CD4-positive, alpha-beta T cell (primary cell): ENCODE measurements at places on chromosomes 13 and 19. TPM values are rescaled to one million over a fixed set of nuclear protein-coding genes. Genes with fewer than 3 reads are reported as not detected.

Gene EIF3K
- total RNA-seq = 309 TPM

GRCh38 chr19:38168637-38169036 is 55.4 kb downstream of the DPF1 start:
- no peak for DNase-seq

- DNase-seq = no peak
These were observed 1322.2 kb downstream of the PCDH9 start for GRCh38 chr13:65907666-65908525.

GRCh38 chr19:48450863-48451262 is 4.5 kb upstream of the KCNJ14 start:
- no peak for DNase-seq

Gene PEAK3
- not detected for total RNA-seq

Gene KCNJ14
- 2.0 TPM for total RNA-seq

GRCh38 chr19:15173746-15174404 is 26.9 kb downstream of the NOTCH3 start:
- DNase-seq = no peak

DNA sequence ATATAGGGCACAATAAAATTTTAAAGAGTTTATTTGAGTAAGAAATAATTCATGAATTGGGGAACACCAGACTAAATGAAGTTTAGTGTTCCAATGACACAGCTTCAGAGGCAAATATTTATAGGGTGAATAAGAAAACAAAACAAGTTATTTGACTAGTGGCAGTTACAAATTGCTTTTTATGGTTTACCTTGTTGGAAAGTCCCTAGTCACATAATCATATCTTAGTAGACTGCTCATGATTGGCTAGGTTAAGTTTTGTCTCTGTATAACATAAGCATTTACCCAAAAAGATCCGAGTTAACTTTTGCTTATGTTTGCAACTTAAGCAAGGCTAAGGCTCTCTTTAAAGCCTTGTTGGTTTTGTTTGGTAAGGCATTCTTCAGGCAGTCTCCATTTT is 224.7 kb upstream of the MIR17HG start:
- DNase-seq = no peak

GRCh38 chr19:296476-297225 is 5.4 kb upstream of the PLPP2 start:
- DNase-seq = no peak

Gene RHPN2
- not detected for total RNA-seq

DNA sequence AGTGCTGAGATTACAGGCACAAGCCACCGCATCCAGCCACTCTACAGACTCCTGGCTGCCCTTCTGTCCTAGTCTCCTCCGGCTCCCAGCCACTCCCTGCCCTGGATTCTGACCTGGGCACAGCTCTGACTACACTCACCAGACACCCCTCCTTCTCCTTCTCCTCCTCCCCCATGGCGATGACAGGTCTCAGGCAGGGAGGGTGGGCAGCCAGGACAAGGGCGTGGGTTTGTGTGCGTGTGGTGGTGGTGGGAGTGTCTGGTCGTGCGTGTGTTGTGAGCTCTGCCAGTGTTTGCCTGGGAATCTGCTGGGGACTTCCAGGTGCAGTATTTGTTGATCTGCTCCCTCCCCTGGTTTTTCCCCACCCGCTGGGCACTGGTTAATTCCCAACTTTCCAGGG is 3.0 kb upstream of the NCCRP1 start:
- DNase-seq = no peak

DNA sequence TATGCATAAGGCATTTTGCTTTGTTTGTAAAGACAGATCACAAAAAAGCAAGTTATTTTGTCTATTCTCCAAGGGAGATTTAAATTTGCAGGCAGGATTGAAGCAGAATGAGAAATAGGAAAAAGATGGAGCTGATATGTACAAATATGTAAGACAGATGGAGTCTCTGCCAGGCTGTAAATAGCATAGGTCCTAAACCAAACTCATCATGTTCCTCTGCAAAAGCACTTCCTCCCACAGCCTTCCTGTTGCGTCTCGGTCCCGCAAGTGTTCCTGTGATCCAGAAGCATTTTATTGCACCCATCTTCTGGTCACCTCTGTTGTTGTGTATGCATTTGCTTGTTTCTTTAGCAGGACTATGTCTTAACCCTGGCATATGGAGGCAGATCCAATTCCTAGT is 95.7 kb upstream of the CLDN10 start:
- DNase-seq = no peak

GRCh38 chr13:23598369-23598768 is 28.2 kb downstream of the TNFRSF19 start:
- DNase-seq = no peak

GRCh38 chr13:42484386-42484785 is 89.6 kb upstream of the TNFSF11 start:
- no peak for DNase-seq
